ENCODE measurements at places on chromosomes 2 and 18.

DNA sequence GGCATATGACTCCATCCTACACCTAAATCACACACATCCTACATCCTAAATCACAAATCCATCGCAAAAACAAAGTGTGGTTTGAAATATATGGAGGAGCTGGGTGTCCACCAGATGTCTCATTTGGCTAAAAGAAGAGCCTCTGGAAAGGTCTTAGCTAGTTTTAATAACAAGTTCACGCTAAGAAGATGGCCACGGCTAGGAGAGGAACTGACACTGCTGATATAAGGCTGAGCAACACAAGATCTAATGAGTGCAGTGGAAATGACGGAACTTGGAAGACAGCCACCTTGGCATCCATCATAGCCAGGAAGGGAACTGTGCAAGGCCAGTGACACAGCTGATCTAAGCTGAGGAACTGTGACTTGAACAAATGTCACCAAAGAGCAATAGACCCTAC lies 60.0 kb upstream of the AGAP1 start:
- no peaks in the 10 kb centered on the region for H3K4me1 ChIP-seq
- H3K36me3 ChIP-seq = no peaks in the 10 kb centered on the region
- no peak overlapping the region for H3K4me3 ChIP-seq
- H3K27me3 ChIP-seq = peaks cover 30% of the 10 kb centered on the region
- peak; percentile 15 for DNase-seq

- H3K36me3 ChIP-seq = peaks cover 8% of the 10 kb centered on the region
- peak; percentile 61 for DNase-seq
- peaks cover 6% of the 10 kb centered on the region for H3K4me1 ChIP-seq
- H3K27me3 ChIP-seq = no peaks in the 10 kb centered on the region
- H3K4me3 ChIP-seq = no peak overlapping the region
Measured at GRCh38 chr2:109560265-109560664, 53.5 kb downstream of the SEPTIN10 start.

DNA sequence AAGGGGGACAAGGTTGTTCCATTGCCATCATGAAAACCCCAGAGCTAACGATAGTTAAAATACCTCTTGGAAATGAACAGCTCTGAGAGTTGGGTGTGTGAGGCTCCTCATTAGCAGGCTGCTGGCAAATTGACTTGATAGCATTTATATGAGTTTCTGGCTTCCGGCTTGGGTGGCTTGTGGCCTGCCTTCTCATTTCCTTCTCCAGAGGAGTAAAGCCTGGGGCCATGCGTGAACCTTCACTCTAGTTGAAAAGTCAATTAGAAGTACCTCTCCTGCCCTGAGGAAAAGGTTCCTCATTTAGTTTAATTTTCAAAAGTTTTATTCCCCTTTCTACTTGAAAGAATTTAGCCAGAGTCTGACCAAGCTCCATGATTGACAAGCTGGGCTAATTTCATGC lies 67.1 kb downstream of the MGAT5 start:
- H3K4me1 ChIP-seq = no peaks in the 10 kb centered on the region
- no peak overlapping the region for H3K27ac ChIP-seq
- no peak for DNase-seq

- H3K36me3 ChIP-seq = no peaks in the 10 kb centered on the region
- DNase-seq = no peak
- H3K4me1 ChIP-seq = no peaks in the 10 kb centered on the region
- H3K27ac ChIP-seq = no peak overlapping the region
- H3K4me3 ChIP-seq = no peak overlapping the region
- no peaks in the 10 kb centered on the region for H3K27me3 ChIP-seq
Measured at GRCh38 chr2:162524192-162524591, 180.3 kb downstream of the GCA start.

DNA sequence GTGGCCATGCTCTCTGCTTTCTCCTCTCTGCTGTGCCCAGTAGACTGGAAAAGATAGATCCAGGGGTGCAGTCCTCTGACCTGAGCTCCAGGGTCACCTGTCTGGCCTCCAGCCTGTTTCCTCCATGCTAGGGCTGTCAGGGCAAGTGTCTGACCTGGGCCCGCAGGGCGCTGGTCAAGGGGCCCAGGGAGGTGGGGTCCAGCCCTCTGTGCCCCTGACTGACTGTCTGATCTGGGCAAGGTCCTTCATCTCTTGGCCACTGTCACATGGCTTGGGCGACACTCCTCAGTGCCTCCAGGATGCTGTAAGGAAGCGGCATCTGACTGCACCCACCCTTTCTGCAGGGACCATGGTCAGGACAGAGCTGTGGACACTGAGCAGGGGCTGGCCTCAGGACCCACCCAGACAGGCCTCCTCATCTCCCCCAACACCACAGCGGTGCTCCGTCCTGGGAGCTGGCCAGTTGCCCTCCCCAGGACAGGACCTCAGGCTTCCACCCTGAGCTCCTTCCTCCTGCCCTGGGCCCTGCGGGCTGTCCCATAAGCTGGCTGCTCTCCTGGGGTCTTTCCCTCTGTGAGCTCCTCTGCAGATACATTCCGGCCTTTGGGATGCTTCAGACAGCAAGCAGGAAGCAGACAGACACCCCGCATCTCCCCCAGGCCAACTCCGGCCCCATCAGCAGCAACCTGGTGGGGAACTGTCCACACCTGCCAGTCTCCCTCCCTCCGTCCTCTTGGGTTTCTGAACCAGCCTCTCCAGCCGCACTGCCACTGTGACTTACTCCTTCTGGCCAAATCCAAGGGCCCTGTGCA lies 21.2 kb upstream of the ALPI start:
- no peak overlapping the region for H3K4me3 ChIP-seq
- no peak for DNase-seq
- no peak overlapping the region for H3K27ac ChIP-seq
- no peaks in the 10 kb centered on the region for H3K36me3 ChIP-seq

All from IMR-90 (cell line).